ENCODE measurements at places on chromosomes 7 and 10.

- DNase-seq: no peak
These were observed 130.2 kb upstream of the CTTNBP2 start for GRCh38 chr7:118003476-118003875.

- no peak for DNase-seq
These were observed 32.7 kb upstream of the TRIM8 start for GRCh38 chr10:102611514-102612087.

DNA sequence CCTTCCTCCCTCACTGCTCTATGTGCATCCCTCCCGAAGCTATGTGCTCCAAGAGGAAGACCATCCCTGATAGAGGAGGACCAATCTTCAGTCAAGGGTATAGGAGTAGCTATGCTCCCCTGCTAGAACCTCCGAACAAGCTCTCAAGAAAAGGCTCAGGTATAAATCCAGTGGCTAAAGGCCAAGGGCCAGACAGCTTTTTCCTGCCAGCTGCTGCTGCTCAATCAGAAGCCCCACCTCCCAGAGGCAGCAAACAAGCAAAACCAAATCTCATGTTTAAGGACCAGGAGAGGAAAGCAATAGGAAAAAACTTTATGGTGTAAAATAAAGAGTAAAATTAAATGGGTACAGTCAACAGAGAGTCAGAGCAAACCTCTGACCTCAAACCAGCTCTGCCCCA, 187.2 kb downstream of the FGFR2 start:
- no peak for DNase-seq

DNA sequence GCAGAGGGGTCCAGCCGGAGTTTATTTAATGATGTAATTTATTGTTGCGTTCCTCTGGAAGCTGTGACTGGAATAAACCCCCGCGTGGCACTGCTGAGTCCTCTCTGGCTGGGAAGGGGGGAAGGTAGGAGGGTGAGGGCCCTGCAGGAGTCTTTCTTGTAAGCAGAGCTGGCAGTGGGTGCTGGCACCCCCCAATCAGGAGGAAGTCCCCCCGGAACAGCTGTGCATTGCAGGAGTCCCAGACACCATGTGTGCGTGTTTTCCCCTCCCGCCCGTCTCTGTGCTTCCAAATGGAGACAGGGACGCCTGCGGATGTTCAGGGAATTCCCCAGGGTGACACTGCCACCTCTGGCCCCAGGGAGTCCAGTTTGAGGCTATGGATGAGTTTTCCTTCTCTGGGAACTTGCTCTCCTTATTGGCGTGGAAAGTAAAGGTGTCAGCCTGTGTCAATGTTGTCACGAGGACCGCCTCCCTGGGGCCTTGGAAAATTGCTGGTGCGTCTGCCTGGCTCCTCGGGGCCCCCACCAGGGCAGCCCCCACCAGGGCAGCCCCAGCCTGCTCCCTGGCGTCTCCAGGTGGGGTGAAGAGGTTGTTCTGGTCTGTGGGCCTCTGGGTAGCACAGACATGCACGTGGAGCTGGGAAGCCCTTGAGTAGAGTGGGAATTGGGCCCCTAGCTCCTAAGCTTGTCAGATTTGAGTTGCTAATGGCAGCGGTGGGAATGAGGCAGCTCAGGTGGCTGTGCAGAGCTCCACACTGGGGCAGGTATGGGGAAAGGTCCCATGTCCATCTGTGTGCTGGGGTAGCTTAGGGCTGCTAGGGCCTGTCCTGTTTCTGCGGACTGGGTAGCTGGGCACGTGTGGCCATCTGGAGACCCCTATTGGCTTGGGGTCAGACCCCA, 2.7 kb downstream of the FZD9 start:
- DNase-seq: no peak

- DNase-seq: no peak
These were observed 58.8 kb downstream of the ASB13 start for GRCh38 chr10:5607594-5607993.
